MCF 10A (cell line): ENCODE measurements at places on chromosomes 2 and 18. TPM values are rescaled to one million over a fixed set of nuclear protein-coding genes. Genes with fewer than 3 reads are reported as not detected.

Gene OBSL1
- total RNA-seq: 29.0 and 29.8 TPM in 2 replicates

Gene METTL4
- 11.8 and 15.0 TPM in 2 replicates for total RNA-seq

Gene GRHL1
- total RNA-seq: 0.96 and 2.0 TPM in 2 replicates

Gene GGCX
- 49.1 and 52.2 TPM in 2 replicates for total RNA-seq

Gene IMPACT
- 88.3 and 97.2 TPM in 2 replicates for total RNA-seq

Gene MYO3B
- not detected in 2 replicates for total RNA-seq

Gene MARCO
- 1.5 and 2.4 TPM in 2 replicates for total RNA-seq

DNA sequence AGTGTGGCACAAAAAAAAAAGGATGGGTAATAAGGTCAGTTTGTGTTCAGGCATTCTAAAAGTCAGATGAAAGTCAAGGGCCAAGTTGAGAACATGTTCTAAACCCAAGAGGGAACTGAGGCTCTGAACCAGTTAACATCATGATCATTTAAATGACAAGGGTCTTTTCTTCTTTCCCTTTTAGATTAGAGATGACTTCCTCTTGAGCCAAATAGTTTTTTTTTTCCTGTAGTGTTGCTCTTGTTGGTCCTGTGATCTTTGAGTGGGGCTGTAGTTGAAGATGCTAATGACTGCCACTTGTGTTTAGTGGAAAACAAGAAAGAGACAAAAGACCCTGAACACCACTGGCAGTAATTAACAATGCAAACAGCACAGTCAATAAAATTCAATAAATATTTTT, 482.7 kb upstream of the SYT4 start:
- no peak for DNase-seq

DNA sequence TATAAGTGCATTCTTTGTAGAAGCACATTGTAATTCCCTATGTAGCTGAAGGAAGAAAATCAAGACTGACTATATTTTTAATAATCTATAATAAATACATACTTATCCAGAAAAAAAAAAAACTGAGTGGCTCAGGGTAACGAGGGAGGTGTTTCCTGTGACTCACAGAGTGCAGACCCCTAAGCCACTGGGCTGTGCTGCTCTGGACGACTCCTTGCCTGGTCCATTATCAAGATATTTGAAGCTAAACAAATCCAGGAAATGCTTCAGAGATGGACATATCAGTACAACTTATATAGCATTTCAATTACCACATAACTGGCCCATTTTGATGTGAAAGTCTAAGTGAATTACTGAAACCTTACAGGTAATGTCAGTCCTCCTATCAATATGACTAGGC, 80.6 kb downstream of the PIGN start:
- no peak for DNase-seq

DNA sequence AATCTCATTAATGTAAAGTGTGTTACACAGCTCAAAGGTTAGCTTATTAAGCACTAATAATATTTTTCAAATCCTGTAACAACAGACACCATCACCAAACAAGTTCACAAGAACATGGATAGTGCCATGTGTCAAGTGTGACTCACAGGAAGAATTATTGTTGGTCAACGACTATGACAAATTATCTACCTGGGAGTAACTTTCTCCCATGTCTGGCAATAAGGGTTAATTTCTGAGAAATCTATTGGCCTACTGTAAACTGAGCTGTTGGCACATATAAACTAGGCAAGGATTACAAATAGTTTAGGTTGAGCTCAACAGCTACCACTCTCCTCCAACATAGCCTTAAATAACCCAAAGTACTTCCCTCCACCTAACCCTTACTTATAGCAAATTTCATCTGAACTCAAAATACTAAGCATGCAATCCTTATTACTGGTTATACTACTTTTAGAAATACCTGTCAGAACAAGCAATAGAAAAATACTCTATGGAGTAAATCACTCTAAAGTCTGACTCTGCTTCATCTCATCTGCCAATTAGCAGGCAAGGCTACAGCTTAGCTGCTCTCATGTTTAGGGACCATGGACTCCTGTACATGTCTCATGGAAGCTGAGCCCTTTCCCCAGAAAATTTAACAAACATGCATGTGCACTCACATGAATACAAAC, 223.0 kb downstream of the NBAS start:
- peak; percentile 57 for DNase-seq

DNA sequence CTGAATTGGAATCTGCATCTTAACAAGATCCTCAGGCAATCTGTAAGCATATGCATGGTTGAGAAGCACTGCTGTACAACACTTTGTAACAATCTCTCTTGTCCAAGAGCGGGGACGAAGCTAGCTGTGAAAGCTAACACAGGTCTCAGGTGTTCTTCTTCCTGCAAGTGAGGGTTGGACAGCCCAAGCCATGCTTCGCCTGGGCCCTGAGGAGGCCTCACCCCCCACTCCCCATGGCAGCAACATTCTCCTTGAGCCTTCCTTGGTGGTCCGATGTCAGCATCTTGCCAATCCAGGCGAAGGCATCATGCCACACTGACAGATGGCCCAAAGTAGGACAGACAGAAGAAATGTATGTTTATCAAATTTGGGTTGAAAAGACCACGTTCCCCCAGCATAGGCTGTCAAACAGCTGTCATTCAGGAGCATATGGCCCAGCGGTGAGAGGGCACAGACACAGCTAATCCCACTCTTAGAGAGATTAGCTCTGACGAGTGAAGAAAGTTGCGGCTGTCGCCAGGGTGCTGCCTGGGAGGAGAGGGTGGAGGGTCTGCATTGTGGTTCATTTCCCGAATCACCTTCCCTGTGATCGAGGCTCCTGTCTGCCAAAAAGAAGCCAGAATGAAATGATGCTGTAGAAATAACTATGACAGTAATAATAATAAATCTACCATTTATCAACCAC, 344.7 kb downstream of the MYCN start:
- no peak for DNase-seq

GRCh38 chr2:97754690-97755346, 41.4 kb downstream of the ZAP70 start:
- no peak for DNase-seq

GRCh38 chr2:200615247-200615646, 29.4 kb downstream of the AOX1 start:
- DNase-seq: peak; percentile 80

GRCh38 chr2:205852457-205852856, 170.2 kb downstream of the NRP2 start:
- peak; percentile 74 for DNase-seq

DNA sequence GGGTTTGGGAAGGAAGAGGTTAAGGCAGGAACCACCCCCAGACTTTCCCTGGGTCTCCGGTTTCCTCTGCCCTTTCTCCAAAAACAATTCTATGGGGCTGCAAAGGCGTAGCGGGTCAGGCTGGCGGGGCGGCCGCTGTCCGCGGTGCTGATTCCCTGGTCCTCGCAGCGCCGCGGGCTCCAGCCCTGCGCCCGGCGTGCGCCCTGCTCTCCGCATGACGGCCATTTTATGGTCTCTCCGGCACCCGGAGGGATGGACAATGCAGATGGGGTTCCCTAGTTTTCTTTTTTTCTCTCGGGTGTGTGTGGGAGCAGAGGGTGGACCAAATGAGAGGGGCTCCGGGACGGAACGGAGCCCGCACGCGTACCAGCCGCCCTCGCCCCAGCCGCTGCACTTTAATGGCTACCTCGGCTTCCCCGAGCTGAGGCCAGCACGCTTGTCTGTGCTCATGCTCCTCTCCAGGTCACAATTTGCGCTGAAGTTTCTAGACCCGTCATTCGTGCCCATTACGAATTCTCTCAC, 1.6 kb downstream of the ST8SIA3 start:
- no peak for DNase-seq

GRCh38 chr2:28624793-28625701, 126.6 kb upstream of the PPP1CB start:
- DNase-seq: no peak

DNA sequence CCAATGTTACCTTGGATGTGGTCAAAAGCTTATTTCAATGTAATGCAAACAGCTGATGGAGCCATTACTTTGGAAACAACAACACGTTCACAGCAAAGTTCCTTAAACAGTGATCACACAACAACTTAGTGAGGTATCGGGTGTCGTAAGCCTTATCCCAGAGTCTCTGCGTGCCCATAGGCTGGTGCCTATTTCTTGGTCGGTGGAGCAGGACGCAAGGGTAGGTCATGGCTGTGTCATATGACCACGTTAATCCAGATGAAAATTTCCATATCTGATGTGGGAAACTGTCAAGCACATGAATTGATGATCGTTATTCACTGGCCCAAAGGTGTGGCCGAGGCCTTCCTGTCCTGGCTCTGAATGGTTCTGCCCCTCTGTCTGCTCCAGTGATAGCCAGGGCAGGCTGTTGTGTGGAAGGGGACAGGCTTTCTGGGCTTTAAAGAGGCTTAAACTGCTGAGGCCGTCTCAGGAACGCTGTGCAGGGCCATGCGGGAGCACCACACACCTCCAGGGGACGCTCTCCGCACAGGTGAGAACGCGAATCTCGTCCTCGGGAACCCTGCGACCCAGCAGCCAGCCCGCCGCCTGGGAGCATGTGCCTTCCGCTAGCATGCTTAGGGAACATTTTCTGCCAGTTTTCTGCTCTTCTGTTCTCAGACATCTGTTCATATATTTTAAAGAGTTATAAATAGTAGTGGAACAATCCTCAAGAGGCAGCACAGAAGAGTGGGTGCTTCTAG, 90.6 kb downstream of the KCTD1 start:
- no peak for DNase-seq

GRCh38 chr2:145411493-145411892, 891.6 kb upstream of the ZEB2 start:
- no peak for DNase-seq

DNA sequence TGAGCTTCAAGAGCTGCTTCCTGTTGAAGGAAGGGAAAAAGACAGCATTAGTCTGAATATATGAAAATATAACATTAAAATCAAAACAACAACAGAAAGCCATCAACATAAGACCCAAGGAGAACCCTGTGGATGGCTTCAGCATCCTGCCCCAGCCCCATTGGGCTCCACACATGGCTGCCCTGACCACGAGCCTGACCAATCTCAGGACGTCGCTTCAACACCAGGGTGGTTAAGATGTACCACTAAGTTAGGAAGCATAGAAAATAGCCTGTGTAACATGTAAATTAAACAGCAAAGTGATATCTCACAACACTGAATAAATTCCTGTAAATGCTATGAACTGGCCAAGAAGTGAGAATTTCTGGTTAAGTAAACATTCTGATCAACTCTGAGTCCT, 77.2 kb upstream of the CD226 start:
- DNase-seq: no peak

GRCh38 chr2:152924219-152924618, 205.8 kb downstream of the ARL6IP6 start:
- DNase-seq: no peak

GRCh38 chr2:162370931-162371330, 27.0 kb downstream of the GCA start:
- DNase-seq: no peak

GRCh38 chr2:102143450-102143985, 972 bp downstream of the IL1R1 start:
- DNase-seq: no peak

- no peak for DNase-seq
These were observed 306.7 kb upstream of the SLC8A1 start for GRCh38 chr2:40758401-40759155.

DNA sequence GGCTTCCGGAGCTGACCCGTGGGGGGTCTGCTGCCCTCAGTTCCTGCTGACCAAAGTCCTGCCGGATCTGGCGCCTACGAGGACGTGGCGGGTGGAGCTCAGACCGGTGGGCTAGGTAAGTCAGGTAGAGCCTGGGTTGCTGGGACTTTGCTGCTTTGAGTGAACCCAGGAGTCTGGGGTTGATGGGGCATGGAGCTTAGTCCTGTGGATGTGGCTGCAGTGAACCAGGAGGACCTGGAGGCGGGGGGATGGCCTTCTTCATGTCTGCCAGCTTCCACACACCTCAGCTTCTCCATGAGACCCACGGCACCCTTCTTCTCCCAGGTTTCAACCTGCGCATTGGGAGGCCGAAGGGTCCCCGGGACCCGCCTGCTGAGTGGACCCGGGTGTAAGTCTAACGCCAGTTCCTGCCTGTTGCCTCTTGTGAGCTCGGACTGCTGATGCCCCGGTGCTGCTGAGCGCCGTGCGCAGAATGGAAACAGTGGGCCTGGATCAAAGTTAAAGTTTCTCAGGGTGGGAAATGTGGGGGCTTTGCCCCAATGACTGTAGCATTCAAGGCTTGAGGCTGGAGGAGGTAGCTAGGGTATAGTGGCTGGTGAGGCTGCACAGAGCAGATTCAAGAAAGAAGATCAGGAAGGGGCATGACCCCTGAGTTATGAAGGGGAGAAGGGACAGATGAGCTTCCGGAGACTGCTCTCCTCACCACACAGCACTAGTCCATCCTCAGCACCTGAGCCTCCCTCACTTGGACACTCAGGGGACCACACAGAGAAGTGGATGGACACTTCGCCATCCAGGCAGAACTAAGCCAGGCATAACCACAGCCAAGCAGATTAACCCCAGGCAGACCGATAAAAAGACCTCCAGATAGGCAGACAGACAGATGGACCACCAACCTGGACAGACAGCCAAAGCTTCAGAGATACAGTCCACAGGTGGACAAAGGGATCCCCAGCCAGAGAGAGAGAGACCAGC, 17.3 kb downstream of the PTPN18 start:
- no peak for DNase-seq

DNA sequence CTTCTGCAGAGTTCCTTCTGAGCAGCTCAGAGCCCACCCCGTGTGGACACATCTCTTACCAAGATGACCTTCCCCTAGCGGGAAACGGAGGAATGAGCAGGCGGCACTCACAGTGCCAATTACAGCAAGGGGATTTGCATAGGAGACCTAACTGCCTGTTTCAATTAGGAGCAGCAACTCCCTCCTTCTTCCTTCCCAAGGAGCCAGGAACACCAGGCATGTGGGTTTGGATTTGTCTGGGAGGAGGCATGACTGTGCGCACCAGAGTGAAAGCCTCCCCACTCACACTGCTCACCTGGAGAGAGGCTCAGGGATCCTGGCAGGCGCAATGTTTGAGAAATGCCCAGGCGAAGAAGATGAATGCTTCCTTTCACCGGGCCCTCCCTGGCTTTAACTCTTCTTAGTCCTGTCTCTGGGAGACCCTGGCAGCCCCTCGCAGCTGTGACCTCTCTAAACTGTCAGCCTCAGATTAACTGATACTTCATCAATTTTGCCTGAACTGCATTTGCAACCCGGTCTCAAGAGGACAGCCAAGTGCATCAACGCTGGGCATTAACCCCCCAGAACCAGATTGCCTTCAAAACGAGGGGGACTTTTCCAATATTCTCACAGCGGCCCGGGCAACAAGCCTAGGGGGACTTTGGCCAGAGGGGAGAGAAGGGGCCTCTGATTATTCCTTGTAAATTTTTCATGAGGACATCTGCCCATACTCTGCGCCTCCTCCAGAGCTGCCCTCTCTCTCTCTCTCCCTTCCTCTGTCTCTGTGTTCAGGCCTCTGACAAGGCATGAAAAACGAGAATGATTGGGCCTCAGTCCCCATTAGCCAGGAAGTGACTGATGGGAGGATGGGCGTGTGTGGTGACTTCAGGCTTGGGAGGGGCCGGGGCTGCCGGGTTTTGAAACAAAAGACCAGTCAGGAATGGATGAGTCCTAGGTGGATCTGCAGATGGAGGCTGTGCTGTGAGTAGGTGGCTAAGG, 93.8 kb downstream of the CMPK2 start:
- no peak for DNase-seq

DNA sequence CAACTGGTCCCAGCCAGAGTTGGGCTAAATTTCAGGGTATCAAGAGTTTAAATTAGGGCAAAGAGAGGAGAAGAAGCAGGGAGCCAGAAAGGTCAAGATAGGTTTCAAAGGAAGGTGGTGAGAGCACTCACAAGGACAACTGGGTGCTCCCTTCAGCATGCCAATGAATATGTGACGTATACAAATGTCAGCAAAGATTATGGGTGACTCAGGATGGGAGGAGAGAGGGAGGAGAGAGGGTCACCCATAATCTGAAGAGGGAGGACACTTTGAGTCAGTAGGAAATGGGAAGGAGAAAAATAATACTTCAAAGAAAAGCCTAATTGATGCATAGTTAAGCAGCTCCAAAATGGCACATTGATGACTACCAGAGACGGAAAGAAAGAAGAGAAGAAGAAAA, 53.1 kb upstream of the ABCA12 start:
- DNase-seq: no peak
